Suppressor macrophage (primary cell): ENCODE measurements at places on chromosomes 16 and 17.

DNA sequence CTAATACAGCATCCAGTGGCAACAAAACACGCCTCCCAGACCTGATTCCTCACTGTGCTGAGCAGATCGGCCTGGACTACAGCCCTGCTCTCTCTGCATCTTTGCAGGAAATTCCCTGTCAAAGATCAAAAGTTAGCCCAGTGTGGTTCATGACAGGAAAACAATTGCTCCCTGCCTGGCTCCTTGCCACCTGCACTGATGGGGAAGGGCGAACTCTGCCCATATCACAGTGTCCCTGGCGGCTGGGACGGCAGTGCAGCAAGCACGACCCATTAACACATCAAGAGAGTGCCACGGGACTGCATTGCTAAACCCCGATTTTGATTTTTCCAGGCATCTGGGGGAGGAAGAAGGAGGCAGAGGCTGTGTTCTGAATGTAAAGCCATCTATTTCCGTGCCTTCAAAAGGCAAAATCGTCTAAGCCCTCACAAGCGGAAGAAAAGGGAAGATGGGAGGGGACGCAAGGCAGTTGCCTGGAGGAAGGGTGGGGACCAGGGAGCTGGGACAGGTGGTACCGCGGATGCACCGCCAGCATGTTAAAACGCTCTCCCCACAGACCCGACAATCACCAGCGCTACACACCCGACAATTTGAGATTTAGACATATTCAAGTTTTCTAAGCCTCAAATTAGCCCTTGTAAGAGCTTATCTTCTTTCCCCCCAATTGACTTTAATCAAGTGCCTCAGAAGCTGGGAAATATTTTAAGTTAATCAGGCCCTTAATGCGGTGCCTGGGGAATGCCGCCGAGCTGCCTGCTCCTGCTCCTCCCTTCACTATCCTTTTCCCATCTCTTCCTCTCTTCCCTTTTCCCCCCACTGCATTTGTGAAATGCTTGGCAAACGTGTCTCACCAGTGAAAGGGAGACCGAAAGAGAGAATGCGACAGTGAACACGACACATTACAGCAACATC lies 238.8 kb upstream of the CDH5 start:
- no peak for DNase-seq

DNA sequence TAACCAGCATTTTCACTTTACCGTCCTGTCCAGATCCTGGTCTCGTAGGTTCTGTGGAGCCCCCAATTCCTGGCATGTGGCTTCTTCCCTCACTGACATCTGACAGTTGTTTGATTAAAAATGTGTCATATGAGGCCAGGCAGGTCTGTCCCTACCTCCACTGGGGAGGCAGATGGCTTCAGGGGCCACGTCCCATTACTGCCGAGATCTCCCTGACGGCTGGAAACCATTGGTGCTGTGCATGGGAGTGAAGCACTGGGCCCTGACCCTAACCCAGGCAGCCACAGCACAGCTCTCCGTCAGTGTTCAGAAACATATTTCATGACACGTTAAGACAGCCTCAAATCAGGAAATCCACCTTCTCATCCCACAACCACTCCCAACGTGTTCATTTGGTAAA lies 77.5 kb downstream of the GNAO1 start:
- DNase-seq = no peak

- DNase-seq = no peak
These were observed 120.0 kb downstream of the IRF8 start for GRCh38 chr16:86018941-86019340.

DNA sequence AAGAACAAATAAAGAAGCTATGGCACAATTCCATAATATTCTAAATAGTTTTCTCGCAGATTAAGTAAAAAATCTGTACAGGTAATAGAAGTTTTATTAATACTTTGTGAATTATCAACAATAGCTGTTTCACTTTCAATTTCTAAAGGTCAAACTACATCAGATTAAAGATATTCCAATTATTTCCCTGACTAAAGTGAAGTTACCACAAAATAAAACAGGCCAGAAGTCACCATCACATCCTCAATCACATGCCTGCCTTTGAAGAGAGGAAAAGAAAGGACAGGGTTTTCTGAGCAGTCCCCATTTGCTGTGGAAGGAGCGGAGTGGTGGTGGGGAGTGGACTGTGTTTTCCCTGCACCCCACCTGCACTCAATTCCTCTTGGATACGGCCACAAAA lies 11.1 kb downstream of the ITFG1 start:
- DNase-seq = no peak

- DNase-seq = no peak
These were observed 19.9 kb downstream of the RANBP10 start for GRCh38 chr16:67786491-67786890.

GRCh38 chr16:23504453-23505179 lies 5.7 kb downstream of the GGA2 start:
- DNase-seq = peak; percentile 92

DNA sequence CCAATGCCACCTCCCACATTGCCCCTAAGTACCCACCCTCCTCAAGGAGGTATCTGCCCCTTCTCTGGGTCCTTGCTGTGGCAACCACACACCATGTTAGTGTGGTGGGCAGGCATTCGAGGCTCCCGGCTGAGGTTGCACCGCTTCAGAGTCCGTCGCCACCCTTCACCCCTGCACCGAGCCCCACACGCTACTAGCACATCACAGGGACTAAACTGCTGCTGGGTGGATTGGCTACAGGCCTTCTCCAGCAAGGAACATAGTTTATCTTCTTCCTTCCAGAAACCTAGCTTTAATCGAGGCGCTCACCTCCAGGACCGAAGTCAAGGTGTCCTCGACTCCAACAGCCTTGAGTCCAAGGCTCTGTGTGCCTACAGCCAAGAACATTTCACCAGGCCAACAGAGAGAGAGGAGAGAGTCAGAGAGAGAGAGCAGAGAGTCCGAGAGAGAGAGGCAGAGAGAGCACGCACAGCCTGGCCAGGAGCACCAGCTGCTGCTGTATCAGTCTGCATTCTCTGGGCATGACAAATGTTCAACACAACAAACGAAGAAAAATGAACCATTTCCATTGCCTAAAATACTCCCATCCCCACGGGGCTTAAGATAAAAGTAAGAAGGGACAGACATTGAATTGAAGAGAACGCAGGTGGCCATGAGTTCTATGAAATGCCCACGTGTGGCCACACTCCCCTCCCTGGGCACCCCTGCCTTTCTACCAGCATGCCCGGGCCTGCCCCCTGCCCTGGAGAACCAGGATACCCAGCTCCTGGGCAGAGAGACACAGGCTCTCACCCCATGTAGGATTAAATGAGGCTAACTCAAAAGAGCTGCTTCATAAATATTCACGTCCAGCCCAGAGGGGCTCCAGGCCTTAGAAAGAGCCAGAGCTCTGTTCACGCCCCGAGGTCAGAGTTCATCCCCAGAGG lies 94.9 kb downstream of the RBFOX3 start:
- DNase-seq = no peak

DNA sequence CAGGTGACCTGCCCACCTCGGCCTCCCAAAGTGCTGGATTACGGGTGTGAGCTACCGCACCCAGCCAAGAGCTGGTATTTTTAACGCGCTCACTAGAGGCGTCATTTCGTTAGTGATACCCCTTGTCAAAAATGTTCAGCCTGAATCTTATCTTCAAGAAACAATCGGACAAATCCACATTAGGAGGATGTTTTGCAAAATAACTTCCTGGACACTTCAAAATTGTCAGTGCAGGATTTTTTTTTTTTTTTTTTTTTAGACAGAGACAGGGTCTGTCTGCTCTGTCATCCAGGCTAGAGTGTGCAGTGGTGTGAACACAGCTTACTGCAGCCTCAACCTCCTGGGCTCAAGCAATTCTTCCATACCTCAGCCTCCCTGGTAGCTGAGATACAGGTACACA lies 63.0 kb downstream of the RMI2 start:
- no peak for DNase-seq

DNA sequence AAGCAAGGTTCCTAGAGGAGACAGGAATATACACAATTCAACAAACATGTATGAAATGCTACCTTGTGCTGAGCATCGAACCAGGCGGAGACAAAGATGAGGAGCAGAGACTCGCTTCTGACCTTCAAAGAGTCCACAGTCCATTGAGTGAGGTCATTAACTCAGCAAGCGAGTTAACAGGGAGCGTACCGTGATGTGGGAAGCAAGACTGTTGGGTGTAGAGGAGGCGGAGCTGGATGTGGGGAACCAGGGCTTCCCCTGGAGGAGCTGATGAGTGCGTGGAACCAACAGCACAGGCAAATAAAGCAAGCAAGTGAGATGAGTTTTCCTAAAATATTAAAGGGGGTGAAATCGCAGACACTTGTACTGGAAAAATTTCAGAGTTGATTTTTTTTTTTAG lies 65.0 kb downstream of the NXN start:
- no peak for DNase-seq

- DNase-seq = no peak
These were observed 19.4 kb upstream of the NKD1 start for GRCh38 chr16:50528820-50529219.

GRCh38 chr16:81782236-81782635 lies 3.1 kb downstream of the PLCG2 start:
- peak; percentile 51 for DNase-seq

GRCh38 chr17:43615330-43616028 lies 46.2 kb downstream of the MEOX1 start:
- DNase-seq = peak; percentile 32

DNA sequence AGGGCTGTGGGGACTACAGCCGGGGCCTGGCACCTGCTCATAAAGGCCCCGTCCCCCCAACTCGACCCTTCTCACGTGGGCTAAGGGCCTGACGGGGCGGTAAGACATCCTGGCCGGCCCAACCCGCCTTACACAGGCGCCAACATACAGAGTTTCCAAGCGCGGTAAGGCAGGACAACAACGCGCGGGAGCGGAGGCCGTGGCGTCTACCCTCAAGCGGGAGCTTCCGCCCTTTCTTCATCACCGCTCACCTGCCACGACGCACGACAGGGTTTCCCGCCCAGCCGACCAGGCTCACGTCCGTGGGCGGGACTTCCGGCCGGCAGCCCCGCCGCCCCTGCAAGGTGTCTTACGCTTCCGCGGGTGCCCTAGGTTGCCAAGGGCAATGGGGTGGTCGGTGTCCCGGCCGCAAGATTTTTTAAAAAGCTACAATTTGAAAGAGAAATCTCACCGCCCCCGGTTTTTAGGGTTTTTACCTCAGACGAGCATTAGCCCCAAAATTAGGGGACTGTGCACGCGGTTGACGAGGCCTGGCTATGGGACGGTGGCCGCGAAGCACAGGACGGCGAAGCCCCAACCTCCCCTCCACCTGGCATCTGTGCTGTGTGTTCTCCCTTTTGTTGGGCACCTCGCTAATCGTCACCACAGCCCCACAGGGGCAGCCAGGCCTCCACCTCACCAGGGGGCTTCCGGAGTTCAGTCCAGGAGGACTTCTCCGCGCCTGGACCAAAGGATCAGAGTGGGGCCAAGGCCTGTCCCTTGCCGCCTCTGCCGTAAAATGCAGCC lies at the start of gene TERB1:
TSS of gene TERB1 (minus strand) at position 265 of the 786 bp plus-strand sequence. CDS start 4,786 bp downstream, outside the sequence.
- no peak for DNase-seq

DNA sequence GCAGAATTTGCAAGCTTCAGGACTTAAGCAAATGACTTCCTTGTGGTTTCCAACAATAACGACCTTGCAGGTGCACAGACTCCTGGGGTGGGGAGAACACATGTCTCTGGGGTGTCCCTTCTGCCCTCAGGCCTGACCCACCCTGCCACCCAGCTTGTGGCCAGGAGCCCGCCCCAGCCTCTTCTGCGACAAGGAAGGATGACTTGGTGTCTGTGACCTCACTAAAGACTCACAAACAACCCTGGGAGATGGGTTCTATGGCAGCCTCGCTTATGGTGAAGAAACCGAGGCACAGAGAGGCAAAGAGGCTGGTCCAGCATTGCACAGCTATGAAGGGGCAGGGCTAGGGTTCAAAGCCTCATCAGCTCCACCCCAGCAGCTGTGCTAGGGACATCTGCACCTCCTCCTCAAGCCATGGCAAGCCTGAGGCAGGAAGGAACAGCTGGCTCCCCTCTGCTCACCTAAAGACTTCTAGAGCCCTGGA lies 2.6 kb downstream of the ATP2A3 start:
- DNase-seq = peak; percentile 59

DNA sequence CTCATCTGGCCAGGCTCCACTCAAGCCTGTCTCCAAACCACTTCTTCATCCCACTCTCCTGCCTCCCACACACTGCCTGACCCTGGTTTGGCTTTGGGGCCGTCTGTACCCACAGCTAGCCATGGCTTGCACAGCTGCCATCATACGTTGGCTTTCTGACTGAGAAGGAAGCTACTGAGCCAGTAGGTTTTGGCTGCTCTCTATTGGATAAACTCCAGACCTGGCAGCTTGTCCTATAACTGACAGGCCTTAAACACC lies 3.9 kb downstream of the MIF4GD start:
- DNase-seq = peak; percentile 96

GRCh38 chr16:17382949-17383863 lies 87.6 kb downstream of the XYLT1 start:
- no peak for DNase-seq

DNA sequence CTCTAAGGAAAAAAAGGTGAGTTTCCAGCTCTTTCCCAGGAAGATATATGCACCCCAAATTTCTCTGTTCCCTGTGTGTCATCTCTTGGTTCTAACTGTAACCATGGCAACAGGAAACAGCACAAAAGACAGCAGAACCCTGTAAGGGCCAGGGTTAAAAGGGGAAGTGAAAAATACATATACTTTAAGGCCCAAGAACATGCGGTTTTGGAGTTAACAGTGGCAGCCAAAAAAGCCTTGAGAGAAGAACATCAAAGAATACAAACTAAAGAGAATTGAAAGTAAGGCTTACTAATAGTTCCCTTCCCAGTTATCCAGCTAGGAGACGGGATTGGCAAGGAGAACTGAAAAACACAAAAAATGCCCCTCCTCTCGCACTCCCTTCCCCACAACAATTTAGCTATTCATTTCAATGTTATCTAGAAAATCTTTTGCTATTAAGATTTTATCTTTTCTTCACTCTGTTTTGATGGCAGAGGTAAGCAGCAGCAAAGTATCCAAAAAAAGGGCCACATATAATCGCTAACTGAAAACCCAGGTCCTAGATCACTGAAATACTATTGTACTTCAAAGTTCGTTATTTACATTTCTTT lies 1.5 kb downstream of the SPOP start:
- DNase-seq = peak; percentile 95

DNA sequence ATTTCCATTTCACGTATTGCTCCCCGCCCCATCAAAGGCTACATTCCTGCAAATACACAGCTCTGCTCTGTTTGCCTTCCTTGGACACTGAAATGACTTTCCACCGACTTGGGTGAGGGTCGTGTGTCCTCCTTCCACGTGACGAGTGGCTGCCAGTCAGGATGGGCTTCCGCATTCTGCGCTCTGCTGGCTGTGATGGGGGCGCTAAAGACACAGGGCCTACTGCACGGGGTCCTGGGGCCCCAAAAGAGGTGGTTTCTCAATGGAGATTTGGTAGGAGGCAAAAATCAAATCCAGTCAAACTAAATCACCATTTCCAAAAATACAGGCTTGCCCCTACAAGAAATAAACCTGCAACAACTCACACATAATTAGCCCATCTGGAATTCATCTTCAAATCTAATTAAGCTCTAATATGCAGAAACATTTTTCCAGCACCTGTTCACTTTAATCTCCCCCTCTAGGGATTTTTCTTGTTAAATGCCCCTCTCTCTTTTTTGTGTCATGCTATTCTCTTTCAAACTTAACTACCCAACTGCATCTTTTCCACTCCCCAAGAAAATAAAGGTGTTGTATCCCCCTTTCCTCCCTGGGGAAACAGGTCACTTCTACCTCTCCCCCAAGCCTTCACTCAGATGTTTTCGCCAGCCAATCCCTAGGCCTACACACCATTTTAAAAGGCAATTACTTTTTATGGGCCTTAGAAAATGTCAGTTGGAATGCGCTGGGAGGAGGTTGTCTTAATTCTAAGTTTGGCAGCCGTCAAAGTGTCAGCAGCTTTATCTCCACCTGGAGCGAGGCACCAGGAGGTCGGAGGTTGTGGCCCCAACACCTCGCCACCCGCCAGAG lies 21.9 kb upstream of the FAAP100 start:
- no peak for DNase-seq
